ENCODE measurements at places on chromosomes 7 and 10.

DNA sequence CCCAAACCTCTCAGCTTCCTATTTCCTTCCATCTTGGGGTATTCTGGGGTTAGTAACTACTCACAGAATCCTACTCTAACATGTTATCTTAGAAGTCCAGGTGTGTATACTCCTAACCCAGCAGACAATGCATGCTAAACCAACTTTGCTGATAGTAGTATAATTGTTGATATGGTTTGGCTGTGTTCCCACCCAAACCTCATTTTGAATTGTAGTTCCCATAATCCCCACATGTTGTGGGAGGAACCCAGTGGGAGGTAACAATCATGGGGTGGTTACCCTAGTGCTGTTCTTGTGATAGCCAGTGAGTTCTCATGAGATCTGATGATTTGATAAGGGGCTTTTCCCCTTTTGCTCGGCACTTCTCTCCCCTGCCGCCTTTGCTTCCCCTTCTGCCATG, 135.1 kb downstream of the CHRM2 start:
- ATAC-seq, result no peak
- no peak overlapping the region for H3K4me3 ChIP-seq
- no peaks in the 10 kb centered on the region for H3K4me1 ChIP-seq
- H3K36me3 ChIP-seq, result no peaks in the 10 kb centered on the region

DNA sequence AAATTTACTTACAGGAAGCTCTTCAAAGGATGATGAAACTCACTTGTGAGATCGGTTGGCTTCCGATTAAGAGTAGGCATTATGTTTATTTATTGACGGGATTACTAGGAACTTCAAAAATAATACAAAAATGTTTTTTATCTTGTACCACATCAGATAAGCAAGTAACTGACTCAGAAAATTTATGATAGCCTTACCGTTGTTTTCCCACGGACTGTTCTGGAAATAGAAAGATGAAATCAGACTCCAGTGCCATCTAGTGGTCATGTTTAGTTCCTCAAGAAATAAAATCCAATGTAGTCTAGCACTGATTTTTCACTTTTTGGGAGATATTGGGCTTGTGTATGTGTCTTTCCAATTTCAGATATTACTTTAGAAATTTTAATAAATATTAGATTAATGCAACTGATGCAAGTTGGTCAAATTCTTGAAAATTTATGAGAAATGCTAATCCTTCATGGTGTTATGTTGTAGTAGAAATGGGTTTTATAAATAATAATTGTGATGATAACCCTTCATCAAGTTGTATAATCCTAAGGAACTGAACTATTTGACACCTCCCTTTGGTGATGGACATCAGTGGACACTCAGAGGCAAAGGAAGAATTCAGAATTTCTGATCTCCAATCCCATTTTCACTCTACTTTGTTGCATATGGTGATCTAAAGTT, 168.8 kb downstream of the TMEM26 start:
- no peak overlapping the region for H3K27ac ChIP-seq
- no peak for ATAC-seq
- H3K36me3 ChIP-seq, result no peaks in the 10 kb centered on the region

DNA sequence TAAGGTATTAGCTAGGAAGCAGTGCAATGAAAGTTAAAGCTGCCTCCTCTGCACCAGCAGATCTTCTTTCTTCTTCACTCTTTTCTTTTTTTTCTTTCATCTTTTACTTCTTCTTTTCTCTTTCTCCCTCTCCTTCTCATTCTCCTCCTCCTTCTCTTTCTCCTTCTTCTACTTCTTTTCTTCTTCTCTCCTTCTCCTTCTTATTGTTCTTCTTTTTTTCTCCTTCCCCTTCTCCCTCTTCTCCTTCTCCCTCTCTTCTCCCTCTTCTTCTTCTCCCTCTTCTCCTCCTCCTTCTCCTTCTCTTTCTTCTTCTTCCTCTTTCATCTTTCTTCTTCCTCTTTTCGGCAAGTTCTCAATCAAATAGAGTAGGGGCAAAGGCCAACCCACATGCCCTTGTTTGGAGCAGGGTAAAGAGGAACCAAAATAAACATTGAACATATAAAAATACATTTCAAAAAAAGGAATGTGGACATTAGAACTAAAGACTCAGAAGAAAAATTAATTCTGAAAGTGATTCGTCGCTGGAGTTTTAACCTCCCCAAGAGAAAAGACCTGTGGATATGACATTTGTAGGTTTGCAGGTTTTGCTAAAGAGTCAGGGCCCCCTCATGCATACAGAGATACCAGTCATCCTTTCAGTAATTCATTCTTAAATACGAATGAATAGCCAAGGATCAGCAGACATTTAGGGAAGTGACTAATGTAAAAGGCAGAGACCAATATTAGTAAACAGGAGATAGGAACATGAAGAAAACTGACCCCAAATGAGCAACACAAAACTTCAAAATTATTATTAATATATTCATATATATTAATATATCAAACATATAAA, 93.0 kb upstream of the RSU1 start:
- H3K4me1 ChIP-seq, result peaks cover 14% of the 10 kb centered on the region
- H3K4me3 ChIP-seq, result no peak overlapping the region
- no peak for ATAC-seq

GRCh38 chr7:12685550-12685949, 1.9 kb upstream of the ARL4A start:
- no peaks in the 10 kb centered on the region for H3K36me3 ChIP-seq
- H3K4me1 ChIP-seq, result peaks cover 47% of the 10 kb centered on the region
- no peaks in the 10 kb centered on the region for H3K27me3 ChIP-seq
- no peak for ATAC-seq
- H3K4me3 ChIP-seq, result peak overlapping the region; percentile 72

DNA sequence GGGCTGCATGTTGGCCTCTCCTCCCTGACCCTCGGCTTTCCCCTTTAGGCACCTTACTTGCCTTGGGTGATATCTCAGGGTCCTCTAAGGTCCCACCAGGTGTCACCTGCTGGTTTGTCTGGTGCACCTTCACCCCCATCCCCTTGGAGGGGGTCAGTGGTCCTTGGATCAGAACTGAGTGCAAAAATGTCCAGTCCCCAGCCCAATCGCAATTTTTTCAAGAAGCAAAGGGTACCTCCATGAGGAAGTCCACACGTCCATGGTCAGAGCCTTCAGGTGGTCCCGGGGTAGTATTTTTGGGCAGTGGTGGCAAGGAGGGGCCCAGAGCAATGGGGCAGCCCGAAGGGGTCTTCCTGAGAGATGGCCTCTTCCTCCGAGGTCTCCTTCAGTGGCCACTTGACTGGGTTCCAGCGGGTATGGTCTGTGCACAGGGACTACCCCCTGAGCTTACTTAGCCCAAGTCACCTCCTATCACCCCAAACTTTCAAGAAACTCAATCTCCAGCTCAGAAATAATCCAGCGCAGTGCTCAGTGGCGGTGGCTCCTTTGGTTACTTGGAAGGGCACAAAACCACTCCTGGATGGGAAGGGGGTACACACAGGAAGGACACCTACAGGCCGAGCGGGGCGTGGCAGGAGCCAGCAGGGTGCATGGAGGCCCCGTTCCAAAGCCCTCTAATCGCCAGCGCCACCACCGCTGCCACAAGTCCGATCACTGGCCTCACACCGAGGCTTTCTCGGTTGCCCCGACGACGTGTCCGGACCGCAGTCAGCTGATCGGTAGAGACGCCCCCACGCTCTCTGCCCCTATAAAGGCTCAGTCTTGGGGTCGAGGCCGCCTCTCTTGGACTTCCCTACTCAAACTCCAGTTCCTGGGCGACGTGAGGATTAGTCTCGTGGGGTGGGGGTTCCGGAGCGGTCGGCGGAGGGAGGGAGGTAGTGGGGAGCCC, 4.5 kb downstream of the SAP25 start:
- H3K36me3 ChIP-seq, result peaks cover 21% of the 10 kb centered on the region
- H3K4me3 ChIP-seq, result peak overlapping the region; percentile 44
- peak overlapping the region; percentile 59 for H3K27ac ChIP-seq
- H3K4me1 ChIP-seq, result peaks cover 49% of the 10 kb centered on the region

DNA sequence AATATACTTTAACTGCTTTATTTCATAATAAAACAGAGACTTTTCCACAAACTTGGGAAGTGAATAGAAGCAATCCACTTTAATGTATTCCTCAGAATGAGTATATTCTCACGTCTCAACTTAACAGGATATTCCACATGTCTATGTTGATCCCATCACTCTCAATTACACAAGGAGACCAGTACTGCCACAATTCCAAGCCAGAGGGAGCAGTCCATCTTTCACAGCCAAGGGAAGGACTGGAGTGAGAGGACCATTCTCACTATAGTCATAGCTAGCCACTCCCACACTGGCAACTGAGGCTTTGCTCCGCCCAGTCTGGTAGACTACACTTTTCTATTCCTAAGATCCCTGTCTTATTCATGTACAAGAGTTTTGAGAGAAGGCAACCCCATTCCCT, 553.9 kb downstream of the CNTNAP2 start:
- no peak overlapping the region for H3K27ac ChIP-seq
- H3K4me1 ChIP-seq, result no peaks in the 10 kb centered on the region
- H3K36me3 ChIP-seq, result no peaks in the 10 kb centered on the region
- H3K27me3 ChIP-seq, result no peaks in the 10 kb centered on the region

- H3K27me3 ChIP-seq, result no peaks in the 10 kb centered on the region
- no peaks in the 10 kb centered on the region for H3K4me1 ChIP-seq
- no peak overlapping the region for H3K4me3 ChIP-seq
- no peak for ATAC-seq
Observed at GRCh38 chr10:59002011-59002410, 174.4 kb upstream of the PHYHIPL start.

GRCh38 chr7:23909426-23909825, 199.4 kb downstream of the STK31 start:
- no peak overlapping the region for H3K27ac ChIP-seq
- no peaks in the 10 kb centered on the region for H3K27me3 ChIP-seq
- no peak for ATAC-seq
- H3K4me1 ChIP-seq, result no peaks in the 10 kb centered on the region
- no peaks in the 10 kb centered on the region for H3K36me3 ChIP-seq

- H3K4me3 ChIP-seq, result peak overlapping the region; percentile 51
- H3K36me3 ChIP-seq, result peaks cover 16% of the 10 kb centered on the region
- peak overlapping the region; percentile 88 for H3K27ac ChIP-seq
- H3K27me3 ChIP-seq, result no peaks in the 10 kb centered on the region
- ATAC-seq, result peak; percentile 92
Observed at GRCh38 chr10:101901340-101901739, 57.7 kb upstream of the KCNIP2 start.

GRCh38 chr7:50409856-50410745, 40.0 kb downstream of the FIGNL1 start:
- no peaks in the 10 kb centered on the region for H3K27me3 ChIP-seq
- H3K27ac ChIP-seq, result peak overlapping the region; percentile 88
- peaks cover 96% of the 10 kb centered on the region for H3K4me1 ChIP-seq
- H3K36me3 ChIP-seq, result peaks cover 5% of the 10 kb centered on the region
- peak; percentile 88 for ATAC-seq

GRCh38 chr10:31918671-31919409, 9.8 kb downstream of the ARHGAP12 start:
- no peaks in the 10 kb centered on the region for H3K27me3 ChIP-seq
- H3K4me3 ChIP-seq, result no peak overlapping the region
- no peak for ATAC-seq
- no peak overlapping the region for H3K27ac ChIP-seq
- peaks cover 6% of the 10 kb centered on the region for H3K36me3 ChIP-seq

- peaks cover 34% of the 10 kb centered on the region for H3K4me1 ChIP-seq
- H3K27ac ChIP-seq, result no peak overlapping the region
- no peak overlapping the region for H3K4me3 ChIP-seq
Observed at GRCh38 chr7:116232920-116233319, 22.6 kb downstream of the TES start.

- H3K27me3 ChIP-seq, result no peaks in the 10 kb centered on the region
- no peak overlapping the region for H3K4me3 ChIP-seq
- ATAC-seq, result peak; percentile 32
- H3K27ac ChIP-seq, result no peak overlapping the region
- H3K4me1 ChIP-seq, result no peaks in the 10 kb centered on the region
Observed at GRCh38 chr10:44030132-44030531, 354.8 kb downstream of the CXCL12 start.

DNA sequence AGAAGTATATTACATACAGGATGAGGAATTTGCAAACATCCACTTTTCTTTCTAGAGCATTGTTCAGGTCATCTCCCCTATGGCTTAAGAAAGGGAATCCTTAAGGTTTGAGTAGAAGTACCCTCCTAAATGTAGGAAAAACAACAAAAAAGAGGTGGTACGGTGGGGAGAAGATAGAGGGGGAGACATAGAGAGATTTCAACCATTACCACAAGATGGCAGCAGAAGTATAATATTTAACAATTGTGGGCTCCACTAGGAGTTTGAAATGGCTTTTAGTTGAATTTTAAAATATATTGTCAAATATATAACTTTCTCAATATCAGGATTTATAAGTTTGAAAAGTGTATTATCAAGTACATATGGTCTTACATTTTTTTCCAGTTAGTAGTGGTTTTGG, 72.7 kb upstream of the PRKG1 start:
- no peak overlapping the region for H3K27ac ChIP-seq
- no peak overlapping the region for H3K4me3 ChIP-seq
- no peaks in the 10 kb centered on the region for H3K4me1 ChIP-seq
- ATAC-seq, result no peak
- H3K36me3 ChIP-seq, result no peaks in the 10 kb centered on the region

GRCh38 chr10:110793886-110794285, 77.8 kb upstream of the PDCD4 start:
- H3K36me3 ChIP-seq, result no peaks in the 10 kb centered on the region
- H3K4me3 ChIP-seq, result no peak overlapping the region
- no peak overlapping the region for H3K27ac ChIP-seq
- H3K27me3 ChIP-seq, result no peaks in the 10 kb centered on the region

DNA sequence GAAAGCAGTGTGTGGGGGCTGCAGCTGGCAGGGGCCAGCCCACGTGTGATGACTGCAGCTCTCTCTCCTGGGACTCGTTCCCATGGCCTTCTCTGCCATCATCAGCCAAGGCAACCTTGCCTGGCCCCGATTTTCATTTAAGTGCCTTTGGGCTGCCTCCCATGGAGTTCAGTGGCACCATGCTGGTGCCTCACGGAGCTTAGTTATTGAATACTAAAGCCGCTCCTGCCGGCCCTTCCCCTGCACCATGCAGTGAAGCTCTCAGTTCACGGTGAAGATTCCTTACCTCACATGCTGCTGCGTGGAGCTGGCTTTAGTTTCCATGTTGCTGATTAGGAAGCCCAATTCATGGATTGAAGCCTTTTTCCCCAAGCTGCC, 141.5 kb upstream of the EEPD1 start:
- H3K4me1 ChIP-seq, result no peaks in the 10 kb centered on the region
- H3K27ac ChIP-seq, result no peak overlapping the region
- no peak overlapping the region for H3K4me3 ChIP-seq
- ATAC-seq, result no peak

GRCh38 chr7:22363756-22364422, 6.9 kb upstream of the RAPGEF5 start:
- ATAC-seq, result no peak
- no peaks in the 10 kb centered on the region for H3K36me3 ChIP-seq
- H3K27ac ChIP-seq, result no peak overlapping the region
- no peaks in the 10 kb centered on the region for H3K4me1 ChIP-seq
- H3K4me3 ChIP-seq, result no peak overlapping the region

Data from stimulated activated memory B cell treated with anti-CD40 and anti-IgM and Interleukin-4, amounts not matched to agents 10 μg/mL and 1 μg/mL and 100 μg/mL, for 72 hours (primary cell).